ENCODE measurements at places on chromosomes 5 and 9.
A peak's percentile ranks its signal among the peaks of the same experiment; 100 is the strongest.

DNA sequence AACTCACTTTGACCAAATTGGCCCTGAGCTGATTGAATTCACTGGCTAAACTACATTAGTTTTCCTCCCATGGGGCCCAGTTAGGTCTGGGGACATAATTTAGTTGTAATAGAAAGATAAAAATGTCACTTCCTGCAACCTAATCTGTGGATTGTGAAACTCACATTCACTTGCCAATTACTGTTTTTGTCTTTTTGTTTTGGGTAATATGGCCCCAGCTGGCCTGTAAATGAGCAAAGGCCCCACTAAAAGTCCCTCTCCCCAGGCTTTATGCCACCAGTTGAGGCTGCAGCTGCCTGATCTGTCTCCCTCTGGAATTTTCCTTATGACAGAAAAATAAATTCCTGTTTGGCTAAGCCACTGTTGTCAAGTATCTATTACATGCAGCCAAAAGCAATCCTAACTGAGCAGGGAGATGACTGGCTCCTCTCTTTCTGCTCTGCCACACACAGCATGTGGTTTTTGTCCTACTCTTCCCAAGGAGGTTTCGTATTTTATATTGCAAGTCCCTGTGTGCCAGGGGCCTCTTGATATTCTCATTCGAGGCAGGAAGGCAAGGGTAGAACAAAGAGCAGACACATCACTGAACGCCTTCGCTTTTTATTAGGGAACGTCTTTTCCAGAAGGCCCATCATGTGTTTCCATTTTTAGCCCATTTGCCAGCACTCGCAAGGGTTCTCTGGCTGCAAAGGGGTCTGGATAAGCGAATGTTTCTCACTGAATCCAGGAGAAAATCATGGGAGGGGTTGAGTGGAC, 24.1 kb upstream of the SLC25A48 start:
- DNase-seq: no peak

- DNase-seq: peak; percentile 100
Observed at GRCh38 chr9:100428871-100429654, 2.1 kb downstream of the MSANTD3 start.

DNA sequence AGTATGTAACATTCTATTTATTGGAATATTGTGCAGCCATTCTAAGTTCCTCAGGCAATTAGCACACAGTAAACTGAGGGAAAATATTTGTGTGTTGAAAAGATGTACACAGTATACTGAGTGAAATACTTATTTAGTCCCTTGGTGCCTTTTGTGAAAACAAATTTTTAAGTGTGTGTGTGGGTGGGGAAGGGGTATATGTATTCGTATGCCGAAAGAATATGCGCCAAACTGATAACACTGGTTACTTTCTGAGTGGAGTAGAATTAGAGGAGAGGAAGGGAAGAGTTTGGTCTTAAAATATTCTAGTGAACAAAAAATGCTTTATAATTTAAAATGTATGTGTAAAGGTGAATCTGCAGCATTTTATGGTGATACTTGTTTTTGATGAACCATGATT, 3.1 kb downstream of the DCP2 start:
- DNase-seq: no peak

- DNase-seq: peak; percentile 80
Observed at GRCh38 chr5:59275510-59276324, 617.8 kb downstream of the PDE4D start.

- no peak for DNase-seq
Observed at GRCh38 chr5:175606409-175606808, 51.5 kb upstream of the HRH2 start.

- no peak for DNase-seq
Observed at GRCh38 chr5:89998519-89999305, 410.8 kb downstream of the CETN3 start.

DNA sequence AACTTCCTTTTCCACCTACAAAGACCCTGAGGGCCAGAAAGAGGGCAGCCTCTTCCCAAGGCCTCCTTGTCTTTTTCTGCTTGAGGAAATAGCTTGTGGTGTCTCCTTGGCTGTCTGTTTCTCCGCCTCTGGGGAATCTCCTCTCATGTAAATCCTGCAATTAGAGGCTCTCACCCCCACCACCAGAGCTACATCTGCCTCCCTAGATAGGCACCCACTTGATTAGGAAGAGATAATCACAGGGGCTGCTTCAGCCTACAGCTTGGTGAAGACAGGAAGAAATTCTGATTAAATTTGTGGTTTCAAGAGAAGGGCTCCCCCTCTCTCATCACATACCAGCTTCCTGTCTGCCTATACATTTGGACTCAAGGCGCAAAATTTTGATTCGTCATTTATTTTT, 75.6 kb downstream of the TLR4 start:
- DNase-seq: no peak

- DNase-seq: peak; percentile 32
Observed at GRCh38 chr5:149030392-149030791, 32.5 kb downstream of the SH3TC2 start.

- no peak for DNase-seq
Observed at GRCh38 chr5:112355058-112355685, 63.9 kb downstream of the EPB41L4A start.

DNA sequence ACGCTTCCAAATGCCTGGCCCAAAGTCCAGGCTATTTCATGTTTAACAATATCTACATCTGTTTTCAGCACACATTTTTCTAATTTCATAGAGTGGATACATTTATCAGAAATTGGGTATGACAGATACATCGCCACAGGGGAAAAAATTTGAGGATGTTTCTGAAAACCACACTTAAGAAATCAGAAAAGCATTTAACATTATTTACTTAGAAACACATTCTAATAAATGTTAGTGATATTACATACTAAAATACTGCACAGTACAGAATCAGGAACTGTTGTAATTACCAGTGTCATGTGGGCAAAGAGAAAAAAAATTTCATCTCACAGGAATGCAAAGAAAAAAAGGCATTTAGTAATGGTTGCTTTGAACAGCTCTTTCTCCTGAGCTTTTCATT, 310.5 kb upstream of the KIF2A start:
- DNase-seq: no peak

DNA sequence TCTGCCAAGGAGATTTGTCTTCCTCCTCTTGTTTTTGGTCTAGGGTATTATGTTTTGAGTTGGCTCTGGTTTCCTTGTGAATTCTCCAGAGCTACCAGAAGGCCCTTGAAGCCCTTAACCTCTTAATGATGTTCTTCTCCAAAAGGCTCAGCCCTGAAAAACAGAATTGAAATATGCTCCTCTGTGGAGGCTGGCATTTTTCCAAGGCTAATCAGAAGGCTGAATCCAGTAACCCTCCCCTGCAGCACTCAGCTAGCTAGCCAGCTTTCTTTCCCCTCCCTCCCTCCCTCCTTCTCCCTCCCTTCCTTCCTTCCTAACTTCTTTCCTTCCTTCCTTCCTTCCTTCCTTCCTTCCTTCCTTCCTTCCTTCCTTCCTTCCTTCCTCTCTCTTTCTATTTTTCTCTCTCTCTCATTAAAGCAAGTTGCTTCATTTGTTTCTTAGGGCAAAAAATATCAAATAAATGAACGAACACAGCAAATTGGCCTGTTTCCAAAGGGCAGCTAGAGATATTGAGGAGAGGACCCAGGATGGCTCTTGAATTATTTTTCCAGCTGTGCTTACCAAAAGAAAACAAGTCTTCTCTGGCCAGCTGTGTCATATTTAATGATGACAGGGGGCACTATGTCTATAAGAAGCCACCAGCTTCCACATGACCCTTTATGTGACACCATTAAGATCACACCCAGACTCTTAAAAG, 38.7 kb downstream of the JAKMIP2 start:
- DNase-seq: no peak

- no peak for DNase-seq
Observed at GRCh38 chr9:137454145-137454596, 5.0 kb downstream of the NSMF start.

DNA sequence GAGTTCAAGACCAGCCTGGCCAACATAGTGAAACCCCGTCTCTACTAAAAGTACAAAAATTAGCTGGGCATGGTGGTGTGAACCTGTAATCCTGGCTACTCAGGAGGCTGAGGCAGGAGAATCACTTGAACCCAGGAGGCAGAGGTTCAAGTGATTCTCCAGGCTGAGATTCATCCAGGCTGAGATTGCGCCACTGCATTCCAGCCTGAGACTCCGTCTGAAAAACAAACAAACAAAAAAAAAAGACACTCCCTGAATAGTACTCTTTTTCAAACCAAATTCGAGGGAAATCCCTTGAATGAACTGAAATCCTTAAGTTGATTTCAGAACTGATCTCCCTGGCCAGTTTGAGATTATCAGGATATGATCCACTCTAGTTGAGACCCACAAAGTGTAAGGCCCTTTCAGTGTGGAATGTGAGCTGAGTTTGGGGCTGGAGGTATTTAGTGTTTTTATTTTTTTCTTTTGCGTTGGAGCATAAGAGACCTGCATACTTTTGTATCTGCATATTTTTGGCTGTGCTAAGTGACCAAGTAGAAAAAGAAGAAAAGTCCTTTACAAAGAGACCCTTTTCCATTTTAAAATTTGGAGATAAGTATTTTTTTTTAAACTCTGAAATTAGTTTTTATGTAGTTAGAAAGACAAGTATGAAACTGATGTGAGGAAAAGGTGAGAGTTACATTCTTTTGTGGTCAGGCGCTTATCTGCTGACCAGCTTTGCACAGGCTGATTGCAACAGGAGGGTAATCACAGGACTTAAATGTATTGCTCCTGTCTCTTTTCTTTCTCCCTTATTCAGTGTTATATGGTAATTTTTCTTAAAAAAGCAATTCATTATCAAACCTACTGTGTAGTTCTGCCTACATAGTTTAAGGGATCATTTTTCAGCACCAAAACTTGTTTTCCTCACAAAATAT, 42.9 kb downstream of the TMEFF1 start:
- peak; percentile 29 for DNase-seq

DNA sequence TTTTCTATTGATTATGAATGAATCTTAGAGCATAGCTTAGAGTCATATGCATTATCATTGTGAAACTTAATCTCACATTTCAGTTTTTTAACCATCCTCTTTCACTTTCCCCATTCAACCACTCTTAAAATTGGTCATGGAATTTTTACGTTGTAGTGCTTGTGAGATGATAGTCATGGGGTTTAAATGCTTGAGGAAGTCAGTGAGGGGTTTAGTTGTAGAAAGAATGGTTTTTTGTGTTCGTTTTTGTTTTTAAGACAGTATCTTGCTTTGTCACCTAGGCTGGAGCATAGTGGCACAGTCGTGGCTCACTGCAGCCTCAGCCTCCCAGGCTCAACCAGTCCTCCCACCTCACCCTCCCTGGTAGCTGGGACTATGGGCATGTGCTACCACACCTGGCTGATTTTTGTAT, 19.6 kb downstream of the UGCG start:
- no peak for DNase-seq

DNA sequence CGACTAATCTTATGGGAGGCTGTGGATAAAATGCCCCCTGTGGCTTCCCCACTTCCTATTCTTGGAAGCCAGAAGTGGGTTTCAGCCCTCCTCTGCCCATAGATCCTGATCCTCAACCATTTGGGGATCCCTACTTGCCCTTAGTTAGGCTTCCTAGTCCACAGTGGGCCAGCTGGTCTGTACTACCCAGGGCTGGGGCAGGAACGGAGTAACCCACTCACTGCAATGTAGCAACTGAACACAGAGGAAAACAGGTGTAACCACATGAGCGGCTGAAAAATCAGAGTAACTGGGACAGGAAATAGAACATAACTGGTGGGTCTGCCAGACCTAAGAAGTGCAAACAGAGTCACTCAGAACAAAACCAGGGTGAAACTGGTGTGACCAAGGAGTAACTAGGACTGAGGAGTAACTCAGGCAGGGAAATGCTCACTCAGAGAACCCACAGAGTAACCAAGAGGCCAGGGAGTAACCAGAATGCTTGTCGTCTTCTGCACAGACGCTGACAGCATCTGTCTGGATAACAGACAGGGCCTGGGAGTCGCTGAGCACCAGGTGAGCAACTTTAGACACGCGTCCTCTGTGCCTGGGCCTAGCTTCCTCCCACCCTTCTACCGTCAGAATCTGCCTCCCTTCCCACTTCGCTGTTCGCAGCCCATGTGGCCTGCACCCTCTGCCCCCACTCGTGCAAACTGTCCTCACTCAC, 1.0 kb downstream of the AQP3 start:
- no peak for DNase-seq

DNA sequence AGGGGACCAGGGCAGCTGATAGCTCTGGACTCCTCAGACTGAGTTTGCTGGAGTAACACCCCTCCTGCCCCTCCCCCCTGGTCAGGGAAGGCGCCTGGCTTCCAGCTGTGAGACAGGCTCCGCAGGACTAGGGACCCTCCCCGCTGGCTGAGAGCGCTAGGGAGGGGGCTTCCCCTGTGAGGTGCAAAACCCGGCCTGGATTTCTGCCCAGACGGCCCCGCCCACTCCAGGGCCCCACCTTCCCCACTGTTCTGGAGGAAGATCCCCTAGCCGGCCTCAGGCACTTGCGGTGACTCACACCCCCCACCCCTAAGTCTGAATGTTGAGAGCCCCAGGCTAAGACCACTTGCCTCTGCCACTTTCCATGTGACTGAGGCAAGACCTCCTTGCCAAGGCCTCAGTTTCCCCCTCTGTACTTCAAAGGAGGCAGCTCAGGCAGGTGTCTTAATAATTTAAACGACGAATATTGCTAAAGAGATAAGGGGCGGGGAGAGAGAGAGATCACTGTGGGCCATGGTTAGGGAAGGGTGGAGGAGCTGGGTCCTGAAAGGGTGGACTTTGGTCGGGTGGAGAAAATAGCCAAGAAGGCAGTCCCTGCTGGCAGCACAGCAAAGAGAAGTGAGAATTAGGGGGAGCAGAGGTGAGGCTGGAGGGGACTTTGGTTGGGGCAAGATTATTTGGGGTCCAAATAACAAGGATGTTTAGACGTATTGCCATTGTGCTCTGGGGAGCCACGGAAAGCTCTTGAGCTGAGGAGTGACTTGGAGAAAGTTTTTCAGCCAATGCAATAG, 1.0 kb upstream of the DAB2IP start:
- peak; percentile 33 for DNase-seq

DNA sequence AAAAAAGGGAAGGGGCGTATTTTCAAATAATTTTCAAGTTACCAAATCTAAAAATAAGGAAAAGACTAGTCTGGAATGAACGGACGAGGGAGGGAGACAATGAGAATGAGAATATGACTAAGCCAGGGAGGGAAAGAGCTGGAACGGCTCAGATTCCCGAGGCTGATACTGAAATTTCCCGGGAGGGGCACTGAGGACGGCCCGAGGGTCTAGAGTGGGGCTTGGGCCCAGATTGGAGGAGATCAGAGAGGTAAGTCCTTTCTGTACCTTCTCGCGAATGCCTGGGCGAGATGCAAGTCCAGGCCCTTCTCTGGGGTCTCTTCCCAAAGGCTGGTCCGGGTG, 3.4 kb upstream of the CCIN start:
- no peak for DNase-seq

GRCh38 chr5:96342581-96342980, 90.5 kb downstream of the PCSK1 start:
- no peak for DNase-seq

DNA sequence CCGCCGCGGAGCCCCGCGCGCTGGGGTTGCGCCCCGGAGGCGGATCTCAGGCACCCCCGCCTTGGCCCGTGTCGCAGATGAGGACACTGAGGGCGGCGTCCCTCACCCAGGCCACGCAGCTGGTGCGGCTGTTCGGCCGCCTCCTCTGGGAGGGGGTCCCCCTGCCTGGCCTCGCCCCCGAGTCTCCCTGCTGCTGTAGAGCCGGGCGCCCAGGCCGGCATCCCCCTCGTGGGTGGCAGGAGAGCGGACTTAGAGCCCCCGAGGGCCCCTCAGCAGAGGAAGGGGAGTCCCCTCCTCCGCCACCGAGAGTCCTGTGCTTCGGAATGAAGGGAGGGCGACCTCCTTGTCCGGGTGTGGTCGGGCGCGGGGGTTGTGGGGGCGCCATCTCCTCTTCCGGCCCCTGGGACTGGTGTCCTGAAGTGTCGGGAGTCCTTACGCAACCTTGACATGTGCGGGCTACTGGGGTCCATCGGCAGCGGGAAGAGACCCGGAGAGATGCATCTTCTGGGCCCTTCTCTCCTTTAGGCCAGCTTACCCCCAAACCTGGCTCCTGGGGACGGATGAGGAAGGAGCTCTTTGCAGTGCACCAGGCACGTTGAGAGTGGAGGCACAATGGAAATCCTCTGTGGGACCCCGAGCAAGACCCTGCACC, 11.7 kb upstream of the EXOSC2 start:
- DNase-seq: no peak
